Muscle of back (tissue), 13 donors: ENCODE measurements at places on chromosomes 6 and 20.
A peak's percentile ranks its signal among the peaks of the same experiment; 100 is the strongest.

GRCh38 chr6:161465403-161465802 is 191.5 kb upstream of the AGPAT4 start:
- DNase-seq, result no peak

DNA sequence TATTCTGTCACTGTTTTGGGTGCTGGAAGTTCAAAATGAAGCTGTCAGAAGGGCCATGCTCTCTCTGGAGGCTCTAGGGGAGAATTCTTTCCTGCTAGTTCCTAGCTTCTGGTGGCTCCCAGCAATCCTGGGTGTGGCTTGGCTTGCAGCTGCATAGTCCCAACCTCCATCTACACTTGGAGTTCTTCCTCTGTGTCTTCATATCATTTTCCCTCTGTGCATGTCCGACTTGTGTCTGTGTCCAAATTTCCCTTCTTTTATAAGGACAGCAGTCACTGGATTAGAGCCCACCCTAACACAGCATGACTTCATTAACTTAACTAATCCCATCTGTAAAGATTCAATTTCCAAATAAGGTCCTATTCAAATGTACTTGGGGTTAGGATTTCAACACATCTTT is 23.3 kb upstream of the ENPP1 start:
- peak; percentile 69 for DNase-seq

GRCh38 chr20:54793291-54793992 is 318.0 kb downstream of the DOK5 start:
- peak; percentile 6 for DNase-seq

DNA sequence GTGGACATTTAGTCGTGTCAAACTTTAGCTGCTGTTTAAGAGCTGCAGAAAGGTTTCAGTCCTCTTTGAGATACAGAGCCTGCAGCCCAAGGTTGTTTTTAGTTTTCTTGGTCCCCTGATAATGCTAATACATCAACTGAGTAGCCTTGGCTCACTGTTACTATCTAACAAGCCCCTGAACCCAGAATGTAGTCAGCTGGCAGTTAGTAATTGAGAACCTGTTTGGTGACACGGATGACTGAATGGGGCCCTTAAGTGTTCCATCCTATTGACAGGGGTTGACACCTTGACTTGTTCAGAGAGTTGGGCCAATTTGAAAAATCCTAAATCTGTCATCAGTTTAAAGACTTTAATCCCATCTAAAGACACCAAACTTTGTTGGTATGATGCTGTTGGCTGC is 2.8 kb downstream of the RTN4IP1 start:
- no peak for DNase-seq

GRCh38 chr6:114430534-114431124 is 87.8 kb upstream of the HS3ST5 start:
- no peak for DNase-seq

DNA sequence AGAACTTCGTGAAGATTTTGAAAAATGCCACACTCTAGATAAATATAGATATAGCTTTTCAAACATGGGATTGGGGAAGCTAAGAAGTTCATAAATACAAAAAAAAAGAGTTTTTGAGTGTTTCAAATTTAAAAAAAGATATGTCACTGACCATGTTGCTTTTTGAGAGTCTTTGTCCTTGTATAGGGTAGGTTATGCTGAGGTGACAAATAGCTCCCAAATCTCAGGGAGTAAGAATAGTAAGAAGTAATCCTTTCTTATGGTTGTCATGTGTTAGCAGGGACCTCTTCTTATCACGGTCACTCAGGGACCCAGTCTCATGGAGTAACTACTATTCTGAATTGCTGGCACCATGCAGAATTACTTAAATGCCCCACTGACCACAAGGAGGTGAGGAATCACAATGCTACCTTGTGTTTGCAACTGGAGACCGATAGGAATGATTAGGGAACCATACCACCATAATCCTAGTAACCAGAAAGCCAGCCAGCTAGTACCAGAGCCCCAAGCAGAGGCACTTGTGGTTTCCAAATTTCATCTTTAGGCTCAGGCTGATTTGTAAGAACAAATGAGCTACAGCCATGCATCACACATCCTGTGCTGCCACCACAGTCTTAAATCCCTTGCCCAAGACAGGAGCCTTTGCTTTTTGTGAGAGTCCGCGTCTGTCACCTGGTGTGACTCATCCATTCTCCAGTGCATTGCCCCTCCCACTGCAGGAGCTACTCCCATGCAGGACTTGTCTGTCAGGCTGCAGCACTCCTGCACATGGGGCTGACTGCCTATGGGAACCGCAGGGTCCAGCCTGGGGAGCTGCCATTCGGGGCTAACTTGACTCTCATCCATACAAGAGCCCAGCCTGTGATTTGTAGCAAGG is 42.4 kb upstream of the ADGRF4 start:
- DNase-seq, result no peak

DNA sequence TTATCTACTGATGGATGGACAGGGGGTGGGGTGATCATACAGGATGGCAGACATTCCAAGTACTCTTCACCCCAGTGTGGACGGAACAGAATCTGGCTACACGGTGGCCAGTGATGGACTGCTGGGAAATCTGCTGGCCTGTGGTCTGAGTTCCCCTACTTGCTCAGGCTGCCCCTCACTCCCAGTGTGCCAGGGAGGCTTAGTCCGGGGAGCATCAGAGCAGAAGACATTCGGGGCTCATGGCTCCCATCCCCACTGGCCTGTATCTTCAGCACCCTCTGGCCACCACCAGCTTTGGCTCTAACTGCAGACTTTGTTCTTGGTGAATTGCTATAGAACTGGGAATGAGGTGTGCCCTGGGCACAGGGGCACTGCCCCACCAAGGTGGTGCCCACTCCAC is 15.3 kb downstream of the TLDC2 start:
- no peak for DNase-seq

GRCh38 chr20:64092258-64093012 is 8.2 kb upstream of the LKAAEAR1 start:
- no peak for DNase-seq

GRCh38 chr6:101747716-101748115 is 354.2 kb downstream of the GRIK2 start:
- DNase-seq, result no peak

GRCh38 chr20:12053353-12053752 is 135.7 kb downstream of the BTBD3 start:
- DNase-seq, result peak; percentile 34

DNA sequence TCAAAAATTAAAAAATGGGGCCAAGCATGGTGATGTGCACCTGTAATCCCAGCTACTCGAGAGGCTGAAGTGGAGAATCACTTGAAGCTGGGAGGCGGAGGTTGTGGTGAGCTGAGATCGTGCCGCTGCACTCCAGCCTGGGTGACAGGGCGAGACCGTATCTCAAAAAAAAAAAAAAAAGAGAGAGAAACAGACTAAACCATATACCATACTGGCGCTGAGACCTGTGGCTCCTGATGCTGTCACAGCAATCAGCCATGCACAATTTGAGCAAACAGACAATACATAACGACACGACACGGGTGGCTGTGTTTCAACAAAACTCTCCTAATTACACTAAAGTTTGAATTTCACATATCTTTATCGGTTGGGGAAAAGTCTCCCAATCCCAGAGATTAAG is 14.9 kb upstream of the CBFA2T2 start:
- DNase-seq, result no peak

DNA sequence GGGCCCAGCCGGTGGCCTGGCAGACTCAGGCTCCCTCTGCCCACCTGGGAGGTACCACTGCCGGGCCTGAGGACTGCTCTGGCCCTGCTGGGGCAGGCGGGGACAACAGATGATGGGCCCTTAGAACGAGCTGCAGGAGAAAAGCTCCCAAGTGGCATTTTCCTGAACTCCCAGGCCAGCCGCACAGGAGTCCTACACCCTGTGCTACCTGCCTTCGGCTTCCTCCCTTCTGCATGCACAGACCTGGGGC is 41.3 kb downstream of the DSTN start:
- DNase-seq, result no peak

DNA sequence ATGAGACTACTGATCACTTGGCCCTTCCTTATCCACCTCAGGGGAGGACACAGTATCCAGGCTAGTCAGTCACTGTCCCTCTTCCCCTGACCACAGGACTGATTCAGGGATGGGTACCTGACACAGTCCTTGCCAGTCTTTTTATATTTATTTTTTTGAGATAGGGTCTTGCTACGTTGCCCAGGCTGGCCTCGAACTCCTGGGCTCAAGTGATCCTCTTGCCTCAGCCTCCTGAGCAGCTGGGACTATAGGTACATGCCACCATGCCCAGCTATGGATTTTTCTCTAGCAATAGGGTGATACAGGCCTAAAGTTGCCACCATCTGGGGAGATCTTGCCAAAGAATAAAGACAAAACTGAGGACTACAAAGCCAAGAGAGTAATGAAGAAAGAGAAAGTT is 10.2 kb downstream of the TUBB2B start:
- no peak for DNase-seq
